Naive thymus-derived CD8-positive, alpha-beta T cell (primary cell): ENCODE measurements at places on chromosomes 7 and 10.

DNA sequence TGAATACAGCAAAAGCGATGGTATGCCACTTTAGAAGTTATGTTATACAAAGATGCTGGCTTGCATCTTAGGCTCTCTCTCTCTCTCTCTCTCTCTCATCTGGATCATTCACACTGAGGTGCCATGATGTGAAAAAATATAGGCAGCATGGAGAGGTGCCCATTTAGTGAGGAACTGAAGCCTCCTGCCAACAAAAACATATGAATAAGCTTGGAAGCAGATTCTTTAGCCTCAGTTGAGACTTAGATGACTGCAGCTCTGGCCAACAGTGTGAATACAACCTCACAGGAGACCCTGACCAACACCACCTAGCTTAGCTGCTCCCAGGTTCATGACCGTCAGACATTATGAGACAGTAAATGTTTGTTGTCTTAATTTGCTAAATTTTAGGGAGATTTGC is 560.1 kb upstream of the LRRTM3 start:
- no peak for DNase-seq

- DNase-seq = no peak
Observed at GRCh38 chr10:30349967-30350735, 1.1 kb upstream of the MTPAP start.

GRCh38 chr10:15220445-15220844 is 52.0 kb upstream of the NMT2 start:
- no peak for DNase-seq

- DNase-seq = no peak
Observed at GRCh38 chr10:9505546-9505945, 1451.1 kb downstream of the GATA3 start.

- no peak for DNase-seq
Observed at GRCh38 chr10:101358706-101359300, 4.8 kb downstream of the BTRC start.
